ENCODE measurements at places on chromosomes 2 and 18.
A peak's percentile ranks its signal among the peaks of the same experiment; 100 is the strongest.

GRCh38 chr2:121080013-121080772 is 204.8 kb downstream of the TFCP2L1 start:
- peak; percentile 11 for DNase-seq

DNA sequence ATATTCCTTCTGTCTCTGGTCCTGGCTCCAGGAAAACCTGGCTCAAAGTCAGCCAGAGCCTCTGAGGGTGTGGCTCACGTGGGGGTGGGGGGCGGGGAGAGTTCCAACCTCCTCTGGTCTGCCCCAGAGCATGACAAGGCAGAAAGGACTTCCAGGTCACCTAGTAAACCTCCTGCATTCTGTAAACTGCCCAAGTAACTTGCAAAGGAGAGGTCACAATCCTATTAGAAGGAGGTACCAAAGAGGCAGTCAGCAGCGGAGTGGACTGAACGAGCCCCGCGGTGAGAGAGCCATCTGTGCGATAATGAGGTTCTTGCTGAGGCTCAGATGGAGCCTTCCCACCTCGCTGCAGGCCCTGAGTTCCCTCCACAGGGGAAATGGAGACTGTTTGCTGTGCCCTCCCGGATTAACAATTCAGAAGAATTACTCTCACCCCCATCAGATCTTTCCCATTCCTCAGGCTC is 58.9 kb upstream of the GATA6 start:
- no peak for DNase-seq

- no peak for DNase-seq
Measured at GRCh38 chr2:129769185-129769991, 210.1 kb upstream of the RAB6C start.

DNA sequence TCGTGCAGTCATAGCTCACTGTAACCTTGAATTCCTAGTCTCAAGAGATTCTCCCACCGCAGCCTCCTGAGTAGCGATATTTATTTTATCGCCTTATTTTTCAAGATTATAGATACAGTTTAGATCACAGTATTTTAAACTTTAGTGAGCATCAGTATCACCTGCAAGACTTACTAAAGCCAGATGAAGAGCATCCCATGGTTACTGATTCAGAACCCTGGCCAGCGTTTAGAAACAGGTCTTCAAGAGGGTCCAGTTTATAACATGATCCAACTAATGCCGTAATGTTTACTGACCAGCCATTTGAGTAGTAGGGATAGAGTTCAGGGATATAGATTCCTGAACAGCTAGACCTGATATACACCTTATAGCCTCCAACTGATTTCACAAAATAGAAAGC is 146.1 kb downstream of the DCC start:
- DNase-seq = no peak

- no peak for DNase-seq
Measured at GRCh38 chr2:38233231-38233983, 143.7 kb downstream of the ATL2 start.

GRCh38 chr2:102660070-102660469 is 40.7 kb downstream of the SLC9A2 start:
- no peak for DNase-seq

GRCh38 chr2:121721926-121722325 is 14.7 kb downstream of the NIFK start:
- DNase-seq = no peak

DNA sequence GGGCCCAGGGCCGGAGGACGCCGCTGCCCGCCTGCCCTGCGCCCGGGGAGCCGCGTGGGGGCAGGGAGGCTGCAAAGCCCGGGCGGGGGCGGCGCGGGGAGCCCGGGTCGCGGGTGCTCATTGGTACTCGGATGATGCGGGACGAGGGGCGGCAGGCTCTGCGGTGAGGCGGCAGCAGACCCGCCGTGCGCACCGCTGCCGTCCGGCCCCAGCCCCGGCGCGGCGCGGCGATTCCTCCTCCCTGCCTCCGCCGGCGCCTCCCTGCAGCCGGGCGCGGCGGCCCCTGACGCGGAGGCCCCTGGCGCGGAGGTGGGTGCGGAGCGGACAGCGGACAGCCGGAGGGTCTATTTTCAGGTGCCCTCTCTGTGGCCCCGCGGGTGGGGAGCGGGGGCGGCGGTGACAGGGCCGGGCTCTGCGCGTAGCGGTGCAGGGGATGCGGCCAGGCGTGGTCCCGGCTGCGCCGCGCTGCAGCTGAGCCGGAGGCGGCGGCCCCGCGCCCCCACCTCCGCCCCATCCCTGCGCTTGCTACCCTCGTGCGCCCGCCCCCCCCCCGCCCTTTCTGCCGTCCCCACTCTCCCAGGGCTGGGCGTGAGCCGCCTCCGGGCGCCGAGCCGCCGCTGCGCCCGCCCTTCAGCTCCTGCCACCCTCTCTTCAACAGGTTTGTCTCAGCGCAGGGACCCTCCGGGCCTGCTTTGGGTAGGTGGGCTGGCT is 640 bp downstream of the SPTBN1 start:
- no peak for DNase-seq

- no peak for DNase-seq
Measured at GRCh38 chr2:3320910-3321605, 56.6 kb downstream of the EIPR1 start.

- no peak for DNase-seq
Measured at GRCh38 chr2:10304458-10305253, 2.0 kb downstream of the HPCAL1 start.

DNA sequence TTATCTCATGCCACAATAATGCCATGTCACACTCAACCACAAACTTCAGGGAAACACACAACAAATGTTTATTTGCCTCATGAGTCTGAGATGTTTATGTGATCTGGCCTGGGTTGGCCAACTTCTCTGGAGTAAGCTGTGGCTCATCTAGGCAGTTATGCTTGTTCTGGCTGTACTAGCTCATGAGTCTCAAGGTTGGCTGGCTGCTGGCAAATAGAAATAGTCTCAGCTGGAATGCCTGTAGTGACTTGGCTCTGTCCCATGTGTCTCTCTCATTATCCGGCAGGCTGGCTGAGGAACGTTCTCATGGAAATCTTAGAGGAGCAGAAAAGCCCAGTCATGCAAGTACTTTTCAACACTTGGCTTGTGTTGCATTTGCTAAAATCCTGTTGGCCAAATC is 234.9 kb upstream of the CDH2 start:
- no peak for DNase-seq

DNA sequence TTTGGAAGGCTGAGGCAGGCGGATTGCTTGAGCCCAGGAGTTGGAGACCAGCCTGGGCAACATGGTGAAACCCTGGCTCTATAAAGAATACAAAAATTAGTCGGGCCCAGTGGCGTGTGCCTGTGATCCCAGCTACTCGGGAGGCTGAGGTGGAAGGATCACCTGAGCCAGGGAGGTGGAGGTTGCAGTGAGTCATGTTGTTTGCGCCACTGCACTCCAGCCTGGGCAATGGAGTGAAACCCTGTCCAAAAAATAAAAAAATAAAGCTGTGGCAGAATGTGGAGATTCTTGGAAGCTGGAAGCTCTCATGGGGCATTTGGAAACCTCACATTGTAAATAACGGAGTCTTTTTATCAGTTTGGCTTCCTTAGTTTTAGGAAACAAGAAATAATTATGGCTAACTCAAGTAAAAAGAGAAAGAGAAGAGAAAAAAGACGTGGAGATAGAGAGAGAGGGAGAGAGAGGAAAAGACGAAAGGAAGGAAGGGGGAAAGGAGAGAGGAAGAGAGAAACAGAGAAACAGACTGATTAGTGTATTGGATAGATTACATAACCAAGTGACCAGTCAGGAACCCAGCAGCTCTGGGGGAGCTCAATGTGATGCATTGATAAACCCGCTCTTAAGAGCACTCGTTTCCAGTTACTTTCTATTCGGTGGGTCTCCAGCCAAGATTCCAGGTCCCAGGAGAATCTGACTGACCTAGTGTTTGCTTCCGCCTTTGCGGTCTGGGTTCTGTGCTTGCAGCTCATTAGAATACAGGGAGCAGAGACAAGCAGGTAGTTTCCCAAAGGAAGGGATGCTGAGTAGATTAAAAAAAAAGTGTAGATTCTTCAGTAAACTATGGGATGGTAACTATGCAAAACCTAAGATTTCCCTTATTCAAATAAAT is 1.1 kb upstream of the SPAST start:
- DNase-seq = no peak

GRCh38 chr2:144475569-144476275 is 44.2 kb downstream of the ZEB2 start:
- no peak for DNase-seq

DNA sequence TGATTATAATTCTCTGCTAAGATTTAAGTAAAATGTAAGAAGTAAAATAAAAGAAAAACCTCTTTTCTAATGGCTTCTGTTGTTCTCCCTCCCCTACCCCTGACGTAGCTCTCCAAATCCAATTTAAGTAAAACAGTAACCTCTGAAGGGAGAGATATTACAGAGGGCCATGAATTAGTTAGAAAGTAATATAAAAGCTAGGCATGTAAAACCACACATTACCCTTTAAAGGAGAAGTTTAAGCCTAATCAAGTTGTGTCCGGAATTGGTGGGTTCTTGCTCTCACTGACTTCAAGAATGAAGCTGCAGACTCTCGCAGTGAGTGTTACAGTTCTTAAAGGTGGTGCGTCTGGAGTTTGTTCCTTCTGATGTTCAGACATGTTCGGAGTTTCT is 116.9 kb upstream of the SCN7A start:
- no peak for DNase-seq

GRCh38 chr18:13563390-13563805 is 163.0 kb downstream of the FAM210A start:
- no peak for DNase-seq

- no peak for DNase-seq
Measured at GRCh38 chr2:192669505-192670091, 474.9 kb upstream of the TMEFF2 start.

- DNase-seq = no peak
Measured at GRCh38 chr2:121319941-121320340, 34.9 kb upstream of the TFCP2L1 start.

DNA sequence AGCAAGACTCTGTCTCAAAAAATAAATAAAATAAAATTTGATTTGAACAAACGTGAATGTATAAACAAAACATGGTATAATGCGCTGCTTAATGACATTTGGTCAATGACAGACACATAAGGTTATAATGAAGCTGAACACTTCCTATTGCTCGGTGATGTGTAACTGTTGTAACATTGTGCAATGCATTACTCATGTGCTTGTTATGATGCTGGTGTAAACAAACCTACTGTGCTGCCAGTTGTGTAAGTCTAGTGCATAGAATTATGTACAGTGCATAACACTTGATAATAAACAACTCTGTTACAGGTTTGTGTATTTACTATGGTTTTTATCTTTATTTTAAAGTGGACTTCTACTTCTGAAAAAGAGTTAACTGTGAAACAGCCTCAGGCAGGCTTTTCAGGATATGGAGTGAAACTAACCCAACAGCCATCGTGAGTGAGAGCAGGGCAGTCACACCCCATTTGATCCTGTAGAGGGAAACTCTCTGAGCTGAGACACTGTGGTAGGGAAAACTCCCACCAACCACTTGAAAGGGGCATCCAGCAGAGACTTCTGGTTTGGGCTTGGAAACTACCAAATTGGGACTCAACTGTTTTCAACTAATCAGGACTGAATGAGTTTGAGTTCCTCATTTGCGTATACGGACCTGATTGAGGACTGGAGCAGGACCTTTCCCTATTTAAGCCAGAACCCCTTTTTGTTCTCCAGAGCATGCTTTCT is 8.7 kb upstream of the RPRD1A start:
- no peak for DNase-seq

GRCh38 chr2:197179744-197180498 is 130.7 kb downstream of the ANKRD44 start:
- DNase-seq = no peak

DNA sequence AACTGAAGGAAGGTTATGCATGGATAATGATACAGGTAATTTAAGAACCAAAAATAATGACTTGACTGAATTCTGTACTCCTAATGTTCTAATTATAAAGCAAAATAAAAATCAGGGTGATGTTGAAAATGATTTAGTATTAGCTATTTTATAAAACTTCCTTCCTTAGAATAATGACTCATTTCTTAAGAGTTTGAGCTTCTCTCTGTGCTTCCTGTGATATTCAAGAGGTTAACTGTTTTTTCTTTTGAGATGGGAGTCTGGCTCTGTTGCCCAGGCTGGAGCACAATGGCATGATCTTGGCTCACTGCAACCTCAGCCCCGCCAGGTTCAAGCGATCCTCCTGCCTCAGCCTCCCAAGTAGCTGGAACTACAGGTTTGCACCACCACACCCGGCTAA is 14.8 kb downstream of the HADHA start:
- DNase-seq = no peak

DNA sequence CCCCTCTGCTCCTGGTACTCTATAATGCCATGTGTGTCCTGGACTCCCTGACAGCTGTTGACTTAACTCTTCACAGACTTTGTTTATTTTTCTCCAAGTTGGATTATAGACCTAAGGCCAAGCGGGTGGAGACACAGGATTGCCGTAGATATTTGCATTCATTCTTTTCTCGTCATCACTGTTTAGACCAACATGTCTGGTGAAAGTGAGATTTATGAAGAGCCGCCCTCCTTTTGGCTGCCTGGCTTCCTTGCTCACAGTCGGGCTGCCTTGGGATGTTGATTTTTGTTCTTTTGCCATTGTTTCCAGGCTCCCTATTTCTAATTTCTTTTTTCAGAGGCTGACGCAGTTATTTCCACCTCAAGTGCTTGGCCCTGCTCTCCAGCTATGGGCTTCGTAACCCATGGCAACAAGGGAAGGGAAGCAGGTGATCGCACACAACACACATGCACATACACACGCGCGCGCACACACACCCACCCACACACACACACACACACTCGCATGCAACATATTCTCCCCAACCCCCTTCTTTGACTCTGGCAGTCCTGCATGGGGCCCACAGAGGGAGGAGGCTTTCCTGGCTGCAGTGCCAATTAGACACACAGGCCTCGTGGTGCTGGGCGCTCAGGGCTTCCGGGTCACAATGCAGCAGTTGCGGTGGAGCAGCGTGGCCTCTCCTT is 296.5 kb downstream of the MTX2 start:
- DNase-seq = no peak

DNA sequence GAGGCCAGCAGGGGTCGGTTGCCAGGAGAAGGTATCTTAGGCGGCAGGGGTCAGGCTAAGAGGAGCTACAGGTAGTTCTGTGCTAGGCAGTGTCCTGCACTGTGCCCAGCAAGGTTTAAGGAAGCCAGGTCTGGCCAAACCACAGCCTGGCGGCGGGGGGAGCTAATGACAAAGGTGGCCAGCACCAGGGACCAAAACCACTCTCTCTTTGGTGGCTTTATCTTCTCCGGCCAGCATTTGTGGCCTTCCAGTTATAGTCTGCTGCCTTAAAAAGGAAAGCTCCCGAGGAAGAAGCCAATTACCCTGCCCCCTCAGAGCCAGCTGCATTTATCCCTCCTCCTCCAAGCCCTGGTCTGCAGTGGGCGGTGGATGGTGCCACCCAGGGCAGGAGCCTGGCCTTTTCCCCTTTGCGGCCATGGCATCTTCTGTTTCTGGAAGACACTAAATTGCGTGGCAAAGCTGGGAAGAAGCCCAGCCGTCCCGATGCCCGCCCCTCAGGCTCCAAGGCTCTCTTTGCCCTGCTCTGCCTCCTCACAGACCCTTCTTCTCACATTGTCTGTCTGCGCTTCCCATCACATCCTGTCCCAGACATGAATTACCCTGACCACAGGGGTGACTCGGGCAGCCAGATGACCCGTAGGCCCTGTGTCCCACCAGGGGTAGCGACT is 94.6 kb downstream of the EN1 start:
- no peak for DNase-seq

GRCh38 chr2:204225671-204226073 is 289.1 kb downstream of the ICOS start:
- no peak for DNase-seq
